Fibroblast of skin of left quadriceps (primary cell): ENCODE measurements at places on chromosomes 16 and 17.

- no peak for DNase-seq
These were observed 20.9 kb downstream of the ATP2A3 start for GRCh38 chr17:3943240-3943891.

DNA sequence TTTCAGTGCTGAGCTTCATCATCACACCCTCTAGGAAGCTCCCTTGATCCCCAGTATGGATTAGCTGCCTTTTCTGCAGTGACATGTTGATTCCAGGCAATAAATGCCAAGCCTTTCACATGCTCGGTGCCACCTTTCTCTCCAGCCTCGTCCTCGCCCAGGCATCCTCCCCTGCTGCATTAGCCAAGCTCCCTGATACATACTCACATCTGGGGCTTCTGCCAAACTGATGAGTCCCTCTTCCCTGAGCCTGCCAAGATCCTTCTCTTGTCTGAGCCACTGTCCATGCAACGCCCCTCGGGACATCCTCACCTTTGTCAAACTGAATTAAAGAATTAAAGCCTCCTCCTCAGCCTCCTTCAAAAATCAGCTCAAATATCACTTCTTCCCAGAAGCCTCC lies 538.5 kb upstream of the CDH11 start:
- DNase-seq, result no peak

DNA sequence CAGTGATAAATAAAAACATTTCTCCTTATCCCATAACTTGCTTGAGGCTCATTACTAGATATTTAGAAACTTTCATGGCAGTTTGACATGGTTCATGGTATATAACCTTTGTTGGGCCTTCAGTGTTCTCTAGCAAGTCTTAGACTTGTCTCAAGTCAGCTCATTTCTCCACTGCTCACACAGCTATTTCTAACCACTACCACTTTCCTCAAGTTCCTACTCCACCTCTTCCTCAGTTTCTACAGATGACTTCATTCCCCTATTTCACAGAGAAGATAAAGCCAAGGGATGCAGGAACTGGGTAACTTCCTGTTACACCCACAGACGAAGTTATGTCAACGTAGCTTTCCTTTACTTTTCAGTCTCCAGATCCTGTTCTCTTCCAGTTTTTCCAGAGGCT lies 23.2 kb downstream of the NLK start:
- no peak for DNase-seq

DNA sequence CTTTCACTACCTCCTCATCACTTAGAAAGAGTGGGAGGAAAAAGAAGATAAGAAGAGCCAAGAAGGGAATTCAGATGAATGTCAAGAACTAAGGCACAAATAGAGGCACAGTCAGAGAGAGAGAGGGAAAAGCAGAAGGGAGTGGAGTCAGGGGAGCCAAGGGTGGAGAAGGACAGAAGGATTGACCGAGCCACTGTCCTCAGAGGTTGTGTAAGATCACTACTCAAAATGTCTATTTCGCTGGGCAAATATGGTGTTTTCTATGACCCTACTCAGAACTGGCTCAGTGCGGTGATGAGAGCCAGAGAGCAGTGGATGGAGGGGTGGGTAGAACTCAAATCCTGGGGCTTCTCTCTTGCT lies 139.2 kb upstream of the HS3ST2 start:
- DNase-seq, result no peak

DNA sequence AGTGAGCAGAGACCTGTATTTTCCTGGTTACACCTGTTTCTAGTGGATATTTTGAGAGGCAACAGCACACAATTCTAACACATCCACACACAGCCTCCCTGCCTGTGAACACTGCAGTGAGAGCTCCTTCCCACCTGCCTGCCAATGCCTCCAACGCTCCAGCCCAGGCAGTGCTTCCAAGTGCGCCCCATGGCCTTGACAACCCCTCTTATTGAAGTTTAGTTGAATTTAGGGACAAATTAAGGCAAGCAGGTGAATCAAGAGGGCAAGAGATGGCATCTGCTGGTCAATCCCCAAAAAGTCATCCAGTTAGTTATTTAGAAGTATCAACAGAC lies 4.7 kb upstream of the MXRA7 start:
- DNase-seq, result no peak

- no peak for DNase-seq
These were observed 968 bp downstream of the MRPL28 start for GRCh38 chr16:369275-369865.

GRCh38 chr17:52207796-52208195 lies 49.3 kb upstream of the CA10 start:
- no peak for DNase-seq

GRCh38 chr17:9389111-9389527 lies 186.5 kb downstream of the STX8 start:
- DNase-seq, result peak; percentile 94

GRCh38 chr16:65301029-65301428 lies 179.2 kb upstream of the CDH11 start:
- DNase-seq, result no peak

- DNase-seq, result no peak
These were observed 55.1 kb upstream of the MNT start for GRCh38 chr17:2455956-2456355.

DNA sequence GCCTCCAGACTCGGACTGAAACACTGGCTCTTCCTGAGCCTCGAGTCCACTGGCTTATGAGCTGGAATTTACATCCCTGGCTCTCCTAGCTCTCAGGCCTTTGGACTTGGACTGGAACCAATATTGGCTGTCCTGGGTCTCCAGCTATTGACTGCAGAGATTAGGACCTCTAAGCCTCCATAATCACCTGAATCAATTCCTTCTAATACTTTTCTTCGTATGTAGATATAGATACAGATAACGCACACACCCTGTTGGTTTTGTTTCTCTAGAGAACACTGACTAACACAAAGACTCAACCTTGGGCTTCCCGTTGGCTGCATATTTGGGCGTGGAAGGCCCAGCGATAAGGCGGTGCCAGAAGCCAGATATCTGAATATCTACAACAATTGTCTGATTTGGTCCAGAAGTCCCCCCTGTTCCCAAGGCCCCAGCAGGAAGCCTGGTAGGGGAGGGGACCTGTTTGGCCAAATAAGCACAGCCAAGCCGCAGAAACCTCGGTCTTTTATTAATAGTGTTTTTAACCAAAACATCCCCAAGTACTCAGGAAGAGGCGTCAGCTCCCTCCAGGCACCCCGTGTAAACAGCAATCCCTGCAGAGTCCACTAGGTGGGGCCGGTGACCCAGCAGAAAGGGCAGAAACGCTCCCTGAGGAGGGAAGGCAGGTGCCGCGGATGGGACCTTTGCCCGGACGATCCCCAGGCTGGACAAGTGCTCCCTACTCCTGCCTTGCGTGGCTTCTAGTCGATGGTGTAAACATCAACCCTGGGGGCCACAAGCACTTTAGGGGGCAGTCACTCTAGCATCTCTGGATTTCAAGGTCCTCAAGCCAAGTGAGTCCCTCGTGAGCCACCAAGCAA lies 57.0 kb downstream of the ABR start:
- DNase-seq, result no peak

GRCh38 chr17:28716740-28717577 lies 709 bp downstream of the RAB34 start:
- DNase-seq, result no peak

DNA sequence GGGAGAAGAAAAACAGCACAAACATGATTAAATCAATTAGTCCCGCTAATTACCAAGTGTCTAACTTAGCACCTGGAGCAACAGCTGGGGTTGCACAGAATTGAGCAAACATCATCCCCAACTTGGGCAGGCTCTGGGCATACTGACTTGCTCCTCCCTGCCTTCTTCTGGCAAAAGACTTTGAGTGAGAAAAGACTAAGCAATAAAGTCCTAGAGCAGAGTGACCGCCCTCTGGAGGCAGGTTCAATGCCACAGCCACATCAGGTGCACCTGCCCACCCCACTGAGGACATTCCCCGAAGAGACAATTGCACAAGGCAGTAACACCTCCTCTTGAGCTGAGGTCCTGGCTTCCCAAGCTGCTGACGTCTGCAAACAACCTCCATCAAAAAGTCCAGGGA lies 358.3 kb downstream of the SOX9 start:
- DNase-seq, result no peak

DNA sequence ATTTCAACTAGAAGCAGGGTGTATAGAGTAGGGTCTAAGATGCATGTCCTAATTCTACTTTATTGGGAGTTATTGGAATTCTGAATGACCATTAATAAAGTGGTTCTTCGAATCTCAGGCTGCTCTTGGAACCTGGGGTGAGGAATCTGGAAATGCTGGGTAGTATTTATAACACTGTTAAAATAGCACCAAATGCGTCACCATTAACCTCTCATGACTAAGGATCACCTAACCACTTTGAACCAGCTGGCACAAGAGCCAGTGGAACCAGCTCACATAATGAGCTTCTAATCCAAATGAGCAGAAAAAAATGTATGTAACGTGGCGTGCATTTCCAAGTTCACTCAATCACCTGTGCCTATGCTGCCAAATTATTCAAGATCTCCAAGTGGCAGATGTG lies 281.7 kb downstream of the GRIN2A start:
- no peak for DNase-seq

- no peak for DNase-seq
These were observed 8.9 kb downstream of the ANKRD11 start for GRCh38 chr16:89481356-89481955.

- DNase-seq, result no peak
These were observed 1.3 kb downstream of the APPBP2 start for GRCh38 chr17:60524463-60525327.

DNA sequence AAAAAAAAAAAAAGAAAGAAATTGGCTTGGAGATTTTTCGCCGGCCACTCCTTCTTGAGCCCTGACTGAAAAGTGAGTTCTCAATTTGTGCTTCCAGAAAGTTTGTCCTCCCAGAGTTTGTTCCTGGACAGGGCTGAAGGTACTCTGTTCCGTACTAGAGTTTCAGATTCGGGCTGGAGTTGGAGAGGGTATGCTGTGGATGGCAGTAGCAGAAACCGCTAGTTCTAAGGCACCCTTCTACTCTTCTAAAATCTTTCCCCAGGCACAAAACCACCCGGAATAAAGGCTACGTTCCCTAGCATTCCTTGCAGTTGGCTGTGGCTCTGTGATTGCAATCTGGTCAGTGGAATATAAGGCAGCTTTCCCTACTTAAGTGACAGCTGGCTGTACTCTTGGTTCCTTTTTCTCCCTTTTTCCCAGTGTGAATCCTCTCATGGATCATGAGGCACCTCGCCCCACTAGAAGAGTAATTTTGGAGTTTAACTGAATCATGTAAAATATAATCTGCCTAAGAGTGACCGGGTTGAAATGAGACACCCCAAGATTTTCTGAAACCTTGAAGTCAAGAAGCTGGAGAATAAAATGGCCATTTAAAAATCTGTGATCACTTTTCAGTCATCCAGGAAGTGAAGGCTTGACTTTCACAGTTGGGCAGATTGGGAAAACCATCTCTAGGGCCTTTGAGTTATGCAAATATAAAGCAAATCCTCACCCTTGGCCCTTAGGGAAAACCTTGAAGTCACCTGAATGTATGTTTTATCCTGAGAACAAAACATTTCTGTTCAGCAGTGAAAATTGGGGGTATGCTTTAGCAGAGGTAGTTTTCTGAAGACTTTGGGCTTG lies 901 bp upstream of the HEATR6 start:
- no peak for DNase-seq

DNA sequence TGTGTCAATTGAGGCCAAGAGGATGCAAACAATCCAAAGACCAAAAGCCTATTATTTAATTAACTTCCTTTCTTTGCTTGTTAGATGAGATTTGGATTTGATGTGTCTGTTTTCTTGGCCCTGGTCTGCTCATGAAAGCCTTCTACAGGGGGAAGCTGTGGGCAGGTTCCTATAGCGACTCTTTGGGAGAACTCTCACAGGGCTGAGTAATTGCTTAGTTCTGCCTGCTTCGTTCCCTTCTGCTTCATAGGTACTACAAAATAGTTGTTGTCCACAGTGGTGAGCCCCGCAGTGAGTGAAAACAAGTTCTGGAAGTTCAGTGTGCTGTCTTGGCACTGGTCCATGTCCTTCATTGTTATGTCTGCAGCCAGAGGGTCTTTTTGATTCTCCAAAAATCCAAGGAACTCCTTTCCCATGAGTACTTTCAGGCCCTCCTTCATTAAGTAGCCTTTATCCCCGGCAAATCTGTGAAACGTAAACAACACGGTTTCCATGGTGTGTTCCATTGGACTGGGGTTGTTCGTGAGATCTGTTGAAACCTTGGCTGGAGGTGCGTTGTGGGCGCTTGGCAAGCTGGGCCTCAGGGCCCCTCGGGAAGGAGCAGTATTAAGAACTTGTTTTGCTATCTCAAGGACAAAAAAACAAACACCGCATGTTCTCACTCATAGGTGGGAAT lies 30.0 kb upstream of the ANKRD40CL start:
- DNase-seq, result no peak

GRCh38 chr16:50371936-50372595 lies 3.3 kb upstream of the BRD7 start:
- no peak for DNase-seq

DNA sequence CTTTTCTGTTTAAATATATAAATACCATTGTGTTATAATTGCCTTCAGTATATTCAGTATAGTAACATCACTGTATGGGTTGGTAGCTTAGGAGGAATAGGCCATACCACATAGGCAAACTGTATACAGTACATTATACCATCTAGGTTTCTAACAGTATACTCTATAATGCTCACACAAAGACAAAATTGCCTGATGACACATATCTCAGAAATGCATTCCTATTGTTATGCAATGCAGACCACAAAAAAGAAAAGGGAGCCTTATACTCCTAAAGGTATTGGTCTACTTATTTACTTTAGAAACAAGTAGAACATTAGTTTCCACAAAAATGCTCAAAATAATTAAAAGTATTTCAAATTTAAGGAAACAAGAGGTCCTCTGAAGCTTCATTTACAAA lies 47.9 kb downstream of the SETD6 start:
- peak; percentile 42 for DNase-seq

GRCh38 chr17:74049967-74050458 lies 153.5 kb upstream of the RPL38 start:
- DNase-seq, result no peak

DNA sequence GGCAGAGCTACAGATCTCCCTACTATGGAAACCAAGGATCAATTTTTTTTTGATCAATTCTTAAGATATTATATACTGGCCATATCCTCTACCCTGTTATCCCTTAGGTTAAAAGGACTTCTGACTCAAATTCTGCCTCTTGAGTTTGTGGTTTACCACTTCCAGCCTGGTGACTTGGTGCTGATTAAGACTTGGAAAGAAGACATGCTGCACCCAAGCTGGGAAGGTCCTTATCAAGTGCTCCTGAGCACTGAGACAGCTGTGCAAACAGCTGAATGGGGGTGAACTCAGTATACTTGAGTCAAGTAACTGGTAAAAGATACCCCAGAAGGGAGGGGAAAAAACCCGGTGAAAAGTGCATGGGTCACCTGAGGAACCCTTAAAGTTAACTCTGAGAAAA lies 20.5 kb upstream of the SPACA3 start:
- DNase-seq, result no peak
